Cardiac muscle cell (in vitro differentiated cells and primary cell): ENCODE measurements at places on chromosomes 7 and 10.

GRCh38 chr7:69790977-69791724 lies 192.9 kb downstream of the AUTS2 start:
- DNase-seq, result no peak

GRCh38 chr10:101030496-101031127 lies 317 bp downstream of the PDZD7 start:
- no peak for DNase-seq

GRCh38 chr7:31125171-31125570 lies 73.1 kb downstream of the ADCYAP1R1 start:
- no peak for DNase-seq

DNA sequence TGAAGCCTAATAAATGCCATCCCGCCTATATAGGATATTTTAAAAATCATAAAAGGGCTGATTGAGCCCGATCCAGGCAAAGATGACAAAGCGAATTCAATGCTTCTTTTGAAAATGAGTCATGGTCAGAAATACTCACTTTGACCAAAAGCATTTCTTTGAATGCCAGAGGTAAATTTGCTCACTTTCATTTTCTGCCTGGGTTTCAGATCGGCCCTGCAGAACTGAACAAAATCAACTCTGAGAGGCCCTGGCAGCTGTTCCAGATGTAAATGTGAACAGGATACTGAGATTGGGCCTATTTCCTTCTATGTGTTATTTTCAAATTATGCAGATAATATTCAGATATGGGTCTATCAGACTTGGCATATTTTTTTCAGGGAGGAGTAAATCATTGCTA lies 114.8 kb upstream of the ARID5B start:
- DNase-seq, result no peak

GRCh38 chr10:59655309-59655708 lies 54.3 kb downstream of the SLC16A9 start:
- DNase-seq, result no peak

DNA sequence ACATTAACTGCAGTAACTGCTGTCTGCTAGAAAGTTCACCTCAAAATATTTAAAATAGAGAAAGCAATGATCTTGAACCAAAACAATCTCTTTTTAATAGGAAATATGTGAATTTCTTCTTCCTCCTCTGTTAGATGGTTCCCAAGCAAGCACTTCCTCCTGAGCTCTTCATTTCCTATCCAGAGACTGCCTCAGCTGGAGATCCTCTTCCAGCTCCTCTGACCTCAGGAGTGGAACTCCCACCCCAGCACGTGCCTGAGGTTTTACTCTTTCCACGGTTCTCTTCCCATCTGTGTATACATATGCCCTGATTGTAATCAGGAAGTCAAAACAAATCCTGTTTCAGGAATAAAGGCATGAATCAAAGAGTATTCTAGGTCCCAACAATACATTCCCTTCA lies 5.6 kb downstream of the DENND11 start:
- DNase-seq, result no peak

DNA sequence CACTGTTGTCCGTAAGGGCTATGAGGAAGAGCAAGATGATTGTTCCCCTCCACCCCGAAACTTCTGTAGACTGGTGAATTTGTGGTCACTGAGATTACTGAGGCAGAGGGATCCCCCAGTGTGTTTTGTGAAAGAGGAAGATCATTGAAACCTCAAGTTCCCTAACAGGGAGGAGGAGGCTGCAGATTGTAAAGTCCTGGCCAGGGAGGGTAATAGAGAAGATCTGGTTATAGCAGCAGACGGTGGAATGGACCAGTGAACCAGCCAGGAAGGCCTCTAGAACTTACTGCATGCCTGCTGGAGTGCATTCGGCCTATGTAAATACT lies 31.1 kb downstream of the LMTK2 start:
- no peak for DNase-seq

GRCh38 chr10:57919864-57920263 lies 347.8 kb downstream of the IPMK start:
- no peak for DNase-seq

GRCh38 chr7:17342756-17343155 lies 44.3 kb downstream of the AHR start:
- no peak for DNase-seq

DNA sequence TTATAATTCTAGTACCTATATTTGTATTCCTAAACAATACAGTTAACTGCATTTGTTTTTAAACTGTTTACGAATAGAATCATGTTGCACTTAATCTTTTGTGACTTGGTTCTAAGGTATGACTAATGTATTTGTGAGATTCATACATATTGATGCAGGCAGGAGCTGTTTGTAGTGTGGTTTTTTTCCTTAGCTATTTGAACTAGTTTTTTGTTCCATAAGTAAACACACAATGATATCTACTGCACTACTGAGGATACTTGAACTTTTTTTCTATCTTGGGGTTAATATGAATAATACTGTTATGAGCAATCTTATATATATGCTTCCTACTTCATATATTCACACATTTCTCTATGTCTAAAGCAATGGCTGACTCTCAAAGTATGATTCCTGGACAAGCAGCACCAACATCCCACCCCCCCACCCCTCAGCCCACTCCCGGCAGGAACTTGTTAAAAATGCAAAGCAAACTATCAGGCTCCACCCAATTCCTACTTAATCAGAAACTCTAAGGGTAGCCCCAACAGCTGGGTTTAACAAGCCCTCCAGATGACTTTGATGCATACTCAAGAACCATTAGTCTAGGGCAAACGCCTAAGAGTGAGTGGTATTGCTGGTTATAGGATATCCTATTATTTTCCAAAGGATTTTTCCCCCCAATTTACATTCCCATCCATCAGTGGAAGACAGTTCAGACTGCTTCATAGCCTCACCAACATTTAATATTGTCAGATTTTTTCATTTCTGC lies 25.8 kb downstream of the BRAF start:
- DNase-seq, result no peak

DNA sequence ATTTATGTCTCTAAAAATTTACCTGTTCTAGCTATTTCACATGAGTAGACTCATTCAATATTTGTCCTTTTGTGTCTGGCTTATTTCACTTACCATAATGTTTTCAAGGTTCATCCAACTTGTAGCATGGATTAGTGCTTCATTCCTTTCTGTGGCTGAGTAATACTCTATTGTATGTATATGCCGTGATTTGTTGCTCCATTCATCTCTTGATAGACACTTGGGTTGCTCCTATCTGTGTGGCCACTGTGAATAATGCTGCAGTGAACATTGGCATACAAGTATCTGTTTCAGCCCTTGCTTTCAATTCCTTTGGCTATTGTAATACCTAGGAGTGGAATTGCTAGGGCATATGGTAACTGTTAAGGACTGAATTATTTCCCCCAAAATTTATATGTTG lies 86.9 kb downstream of the VWC2 start:
- no peak for DNase-seq

- no peak for DNase-seq
These were observed 16.7 kb downstream of the BHLHA15 start for GRCh38 chr7:98227939-98228338.

DNA sequence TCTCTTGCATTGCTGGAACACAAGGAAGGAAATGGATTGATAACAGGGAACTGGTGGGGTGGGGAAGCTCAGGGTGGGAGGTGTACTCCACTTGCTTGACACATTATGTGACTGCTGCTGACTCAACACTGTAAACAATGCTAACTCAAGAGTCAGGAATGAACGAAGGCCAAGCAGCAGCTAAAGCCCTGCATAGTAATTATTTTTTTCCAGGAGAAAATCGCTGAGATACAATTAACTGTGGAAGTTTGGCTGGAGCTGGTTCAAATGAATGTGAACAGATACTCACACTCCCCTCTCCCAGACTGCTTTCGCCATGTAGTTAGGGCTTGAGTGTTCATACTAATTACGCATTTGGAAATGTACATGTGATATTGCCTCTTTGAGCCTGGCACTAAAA lies 170.9 kb upstream of the AOAH start:
- DNase-seq, result no peak

- DNase-seq, result no peak
These were observed 13.3 kb downstream of the COL28A1 start for GRCh38 chr7:7522421-7522820.

DNA sequence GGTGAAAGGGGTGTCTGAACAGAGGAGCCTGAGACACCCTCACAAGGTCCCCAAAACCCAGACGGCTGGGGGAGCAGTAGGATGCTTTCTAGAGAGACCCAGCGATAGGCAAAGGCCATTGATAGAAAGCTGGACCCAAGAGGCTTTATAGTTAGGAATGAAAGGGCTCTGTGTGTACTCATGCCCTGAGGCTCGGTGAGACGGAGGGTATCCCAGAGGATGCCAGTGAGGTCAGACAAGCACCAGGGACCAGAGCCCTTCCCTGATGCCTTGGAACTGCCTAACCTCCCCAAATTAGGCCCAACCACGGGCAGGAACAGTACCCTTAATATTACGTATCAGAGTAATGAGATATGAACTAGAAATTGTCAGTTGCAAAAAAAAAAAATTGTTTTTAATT lies 48.6 kb upstream of the RTKN2 start:
- no peak for DNase-seq

DNA sequence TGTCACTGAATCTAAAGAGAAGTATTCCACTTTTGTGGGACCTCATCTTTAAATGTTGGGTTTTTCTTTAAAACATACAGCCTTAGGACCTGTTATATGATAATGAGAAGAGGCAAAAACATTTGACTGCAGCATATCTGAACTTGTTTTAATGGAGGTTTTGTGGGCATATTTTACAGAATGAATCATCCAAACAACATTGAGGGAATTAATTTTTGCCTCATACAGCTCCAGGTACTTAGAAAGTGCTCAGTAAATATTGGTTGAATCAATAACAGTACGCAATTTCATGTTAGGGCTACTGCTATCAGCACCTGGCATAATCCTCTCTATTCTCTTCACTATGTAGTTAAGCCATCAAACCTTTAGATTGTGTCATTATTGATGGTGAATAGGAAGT lies 115.9 kb downstream of the MALRD1 start:
- no peak for DNase-seq
